ENCODE measurements at places on chromosomes 16 and 17. TPM values are rescaled to one million over a fixed set of nuclear protein-coding genes. Genes with fewer than 3 reads are reported as not detected.

GRCh38 chr17:2694381-2695242 lies 17.0 kb downstream of the CLUH start:
- no peak for DNase-seq
- no peak overlapping the region for H3K4me3 ChIP-seq
- H3K36me3 ChIP-seq, result no peaks in the 10 kb centered on the region
- H3K4me1 ChIP-seq, result no peaks in the 10 kb centered on the region

The MYH8 gene
- not detected for total RNA-seq

DNA sequence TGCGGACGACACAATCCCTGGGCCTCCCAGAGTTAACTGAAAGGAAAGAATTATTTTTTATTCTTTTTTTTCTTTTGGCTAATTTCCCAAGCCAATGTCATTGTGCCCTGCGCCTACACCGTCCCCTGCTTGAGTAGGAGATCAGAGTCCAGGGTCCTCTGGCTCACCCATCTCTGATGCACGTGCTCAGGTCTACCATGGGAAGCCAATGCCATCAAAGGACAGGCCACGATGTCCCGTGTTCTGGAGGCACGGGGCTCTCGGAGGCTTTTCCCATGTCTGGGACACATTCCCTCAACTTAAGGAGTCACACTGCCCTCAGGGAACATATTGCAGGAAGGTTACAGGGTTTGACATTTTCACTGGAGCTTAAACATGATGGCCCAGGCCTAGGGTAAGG lies 123.7 kb downstream of the SLC39A11 start:
- H3K36me3 ChIP-seq, result no peaks in the 10 kb centered on the region
- H3K27ac ChIP-seq, result no peak overlapping the region
- DNase-seq, result no peak

The CES2 gene
- 9.3 TPM for total RNA-seq

The MYH13 gene
- total RNA-seq, result not detected

- H3K4me1 ChIP-seq, result no peaks in the 10 kb centered on the region
- H3K36me3 ChIP-seq, result peaks cover 5% of the 10 kb centered on the region
- no peaks in the 10 kb centered on the region for H3K27me3 ChIP-seq
- no peak overlapping the region for H3K4me3 ChIP-seq
- H3K27ac ChIP-seq, result no peak overlapping the region
These were observed 55.8 kb downstream of the RNF213 start for GRCh38 chr17:80316431-80316830.

- no peaks in the 10 kb centered on the region for H3K36me3 ChIP-seq
- peak; percentile 83 for DNase-seq
- H3K27ac ChIP-seq, result no peak overlapping the region
- H3K4me3 ChIP-seq, result peak overlapping the region; percentile 77
- H3K4me1 ChIP-seq, result peaks cover 33% of the 10 kb centered on the region
These were observed 6.6 kb downstream of the PLEKHH3 start for GRCh38 chr17:42669977-42670788.

The PPP4C gene
- 108 TPM for total RNA-seq

The CCR7 gene
- 0.59 TPM for total RNA-seq

The RHBDL1 gene
- 11.5 TPM for total RNA-seq

The FNDC8 gene
- total RNA-seq, result not detected

DNA sequence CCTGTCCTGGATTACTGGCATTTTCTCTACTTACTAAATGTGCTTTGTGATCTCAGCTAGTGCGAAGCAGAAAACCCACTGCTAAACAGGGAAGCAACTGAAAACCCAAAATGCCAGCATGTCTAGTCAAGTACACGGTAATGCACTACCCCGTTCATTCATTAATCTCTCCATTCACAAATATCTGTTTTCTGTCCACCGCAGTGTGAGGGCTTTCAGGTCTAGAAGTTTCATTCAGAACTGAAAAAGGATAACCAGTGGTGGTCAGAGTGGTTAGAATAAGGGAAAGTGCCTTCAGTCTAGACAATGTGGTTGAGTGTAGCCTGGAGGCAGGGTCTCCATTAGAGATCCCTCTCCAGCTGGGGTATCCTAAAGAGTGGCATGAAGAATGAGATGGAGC lies 68.3 kb downstream of the C17orf67 start:
- no peak for DNase-seq
- no peaks in the 10 kb centered on the region for H3K27me3 ChIP-seq
- no peaks in the 10 kb centered on the region for H3K36me3 ChIP-seq

DNA sequence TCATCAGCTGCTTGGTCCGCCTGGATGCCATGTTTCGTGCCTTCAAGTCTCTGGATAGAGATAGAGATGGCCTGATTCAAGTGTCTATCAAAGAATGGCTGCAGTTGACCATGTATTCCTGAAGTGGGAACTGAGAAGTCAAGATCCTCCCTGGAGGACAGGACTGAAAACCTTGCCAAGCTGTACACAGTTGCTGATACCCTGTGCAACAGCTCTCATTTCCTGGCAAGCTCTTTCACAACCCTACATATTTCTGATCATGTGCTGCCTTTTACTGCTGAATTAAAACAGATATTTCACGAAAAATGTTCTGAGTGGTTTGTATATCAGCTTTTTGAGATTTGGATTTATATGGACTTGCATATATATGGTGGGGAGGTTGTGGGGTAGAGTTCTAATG lies 898 bp downstream of the CAPNS2 start:
- no peak overlapping the region for H3K4me3 ChIP-seq
- no peaks in the 10 kb centered on the region for H3K4me1 ChIP-seq
- H3K27ac ChIP-seq, result no peak overlapping the region

GRCh38 chr17:65558683-65559460 lies 2.6 kb downstream of the AXIN2 start:
- DNase-seq, result peak; percentile 59
- peak overlapping the region; percentile 98 for H3K4me3 ChIP-seq
- peaks cover 14% of the 10 kb centered on the region for H3K27me3 ChIP-seq

GRCh38 chr16:21088646-21089538 lies 61.8 kb downstream of the DNAH3 start:
- H3K4me1 ChIP-seq, result 0 out of 2 replicates have a peak, but pooled peaks cover 2% of the 10 kb centered on the region
- no peak overlapping the region for H3K27ac ChIP-seq
- H3K27me3 ChIP-seq, result no peaks in the 10 kb centered on the region
- H3K4me3 ChIP-seq, result no peak overlapping the region

The KRT33B gene
- not detected for total RNA-seq

DNA sequence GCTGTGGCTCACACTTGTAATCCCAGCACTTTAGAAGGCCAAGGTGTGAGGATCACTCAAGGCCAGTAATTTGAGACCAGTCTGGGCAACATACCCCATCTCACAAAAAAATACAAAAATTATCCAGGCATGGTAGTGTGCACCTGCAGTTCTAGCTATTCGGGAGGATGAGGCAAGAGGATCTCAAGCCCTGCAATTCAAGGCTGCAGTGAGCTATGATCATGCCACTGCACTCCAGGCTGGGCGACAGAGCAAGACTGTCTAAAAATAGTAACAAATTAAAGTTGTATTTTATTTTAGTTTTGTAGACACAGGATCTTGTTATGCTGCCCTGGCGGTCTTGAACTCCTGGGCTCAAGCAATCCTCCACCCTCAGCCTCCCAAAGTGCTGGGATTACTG lies 18.2 kb downstream of the USP31 start:
- H3K4me1 ChIP-seq, result peaks cover 17% of the 10 kb centered on the region
- H3K27me3 ChIP-seq, result no peaks in the 10 kb centered on the region
- H3K27ac ChIP-seq, result no peak overlapping the region
- H3K36me3 ChIP-seq, result no peaks in the 10 kb centered on the region
- no peak overlapping the region for H3K4me3 ChIP-seq

The CSH2 gene
- total RNA-seq, result not detected

GRCh38 chr17:81080019-81080418 lies 45.1 kb downstream of the BAIAP2 start:
- no peaks in the 10 kb centered on the region for H3K36me3 ChIP-seq
- H3K27me3 ChIP-seq, result no peaks in the 10 kb centered on the region

DNA sequence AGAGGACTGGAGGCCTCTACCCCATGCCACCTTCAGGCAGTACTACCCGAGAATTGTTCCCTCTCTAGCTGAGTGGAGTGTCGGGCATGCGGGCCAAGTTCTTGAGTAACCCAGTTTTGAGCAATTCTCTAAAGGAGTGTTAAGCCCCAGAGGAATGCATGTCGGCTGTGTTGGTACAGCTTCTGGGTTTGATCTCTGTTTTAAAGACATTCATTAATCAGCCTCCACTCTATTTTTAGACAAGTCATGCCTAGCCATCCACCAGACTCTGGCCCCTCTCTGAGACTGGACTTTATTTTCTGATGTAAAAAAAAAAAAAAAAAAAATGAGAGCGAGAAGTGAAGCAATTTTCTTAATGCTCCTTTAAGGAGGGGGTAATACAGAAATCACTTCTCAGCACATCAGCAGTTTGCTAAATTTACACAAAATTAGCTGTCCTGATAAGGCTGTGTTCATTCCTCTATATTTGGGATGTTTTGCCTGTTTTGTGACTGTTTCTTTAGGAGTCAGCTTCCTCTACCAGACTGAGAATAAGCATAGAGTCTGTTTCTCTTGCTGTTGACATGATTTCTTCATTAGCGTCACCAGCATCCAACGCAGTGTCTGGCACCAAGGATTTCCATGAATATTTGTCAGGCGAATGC lies 88.7 kb downstream of the AXIN2 start:
- no peak overlapping the region for H3K27ac ChIP-seq
- H3K27me3 ChIP-seq, result no peaks in the 10 kb centered on the region

GRCh38 chr17:10116753-10117420 lies 81.5 kb downstream of the GAS7 start:
- no peaks in the 10 kb centered on the region for H3K36me3 ChIP-seq
- no peak for DNase-seq
- H3K27ac ChIP-seq, result peak overlapping the region; percentile 87
- no peak overlapping the region for H3K4me3 ChIP-seq

The PPM1E gene
- 15.8 TPM for total RNA-seq

The RPS2 gene
- total RNA-seq, result 3,786 TPM

- H3K27ac ChIP-seq, result no peak overlapping the region
- peak; percentile 81 for DNase-seq
- H3K4me3 ChIP-seq, result no peak overlapping the region
- no peaks in the 10 kb centered on the region for H3K4me1 ChIP-seq
These were observed 56.2 kb downstream of the PRMT7 start for GRCh38 chr16:68367030-68367429.

All from GM23338 (cell line).